ENCODE measurements at places on chromosomes 3 and 15.

GRCh38 chr15:95162531-95162930, 931.2 kb downstream of the MCTP2 start:
- DNase-seq = no peak

DNA sequence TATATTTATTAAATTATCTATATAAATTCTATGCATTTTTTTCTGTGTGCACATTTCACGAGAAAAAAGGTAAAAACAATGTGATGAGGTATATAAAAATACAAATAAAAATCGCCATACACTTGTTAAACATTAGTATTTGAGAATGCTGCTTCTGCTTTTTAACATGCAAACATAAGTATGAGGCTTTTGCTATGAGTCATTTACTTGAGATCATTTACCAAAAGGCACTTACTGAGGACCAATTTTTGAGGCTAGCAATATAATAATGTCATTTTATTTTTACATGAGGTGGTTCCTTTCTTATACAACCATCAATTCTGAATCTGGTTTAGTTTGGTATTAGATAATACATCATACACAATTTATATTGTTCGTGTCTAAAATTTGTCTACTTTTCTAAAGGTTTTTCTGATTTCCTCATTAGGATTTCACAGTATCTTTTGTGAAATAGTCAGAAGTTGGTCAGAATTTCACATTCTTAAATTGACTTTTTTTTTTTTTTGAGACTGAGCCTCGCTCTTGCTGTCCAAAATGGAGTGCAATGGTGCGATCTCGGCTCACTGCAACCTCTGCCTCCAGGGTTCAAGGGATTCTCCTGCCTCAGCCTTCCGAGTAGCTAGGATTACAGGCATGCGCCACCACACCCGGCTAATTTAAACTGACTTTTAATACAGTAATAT, 25.6 kb downstream of the DCUN1D1 start:
- no peak for DNase-seq

DNA sequence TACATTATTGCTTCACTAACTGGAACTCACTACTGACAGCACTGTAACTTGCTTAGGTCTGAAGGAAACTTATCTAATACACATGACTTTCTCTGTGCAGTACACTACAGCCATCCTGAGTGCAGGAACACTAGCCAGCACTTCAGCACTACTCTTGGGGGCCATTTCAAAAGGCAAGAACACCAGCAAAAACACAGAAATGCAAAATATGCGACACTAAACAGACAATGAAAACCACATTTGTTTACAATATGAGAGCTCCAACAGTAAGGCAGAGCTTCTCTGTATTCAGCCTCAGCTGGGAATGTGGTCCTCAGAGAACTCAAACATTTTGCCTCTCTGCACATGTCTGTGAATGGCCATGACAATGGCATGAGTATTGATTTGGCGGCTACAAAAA, 109.6 kb downstream of the ARRDC4 start:
- DNase-seq = no peak

GRCh38 chr3:53026382-53027162, 19.3 kb downstream of the SFMBT1 start:
- DNase-seq = peak; percentile 71

DNA sequence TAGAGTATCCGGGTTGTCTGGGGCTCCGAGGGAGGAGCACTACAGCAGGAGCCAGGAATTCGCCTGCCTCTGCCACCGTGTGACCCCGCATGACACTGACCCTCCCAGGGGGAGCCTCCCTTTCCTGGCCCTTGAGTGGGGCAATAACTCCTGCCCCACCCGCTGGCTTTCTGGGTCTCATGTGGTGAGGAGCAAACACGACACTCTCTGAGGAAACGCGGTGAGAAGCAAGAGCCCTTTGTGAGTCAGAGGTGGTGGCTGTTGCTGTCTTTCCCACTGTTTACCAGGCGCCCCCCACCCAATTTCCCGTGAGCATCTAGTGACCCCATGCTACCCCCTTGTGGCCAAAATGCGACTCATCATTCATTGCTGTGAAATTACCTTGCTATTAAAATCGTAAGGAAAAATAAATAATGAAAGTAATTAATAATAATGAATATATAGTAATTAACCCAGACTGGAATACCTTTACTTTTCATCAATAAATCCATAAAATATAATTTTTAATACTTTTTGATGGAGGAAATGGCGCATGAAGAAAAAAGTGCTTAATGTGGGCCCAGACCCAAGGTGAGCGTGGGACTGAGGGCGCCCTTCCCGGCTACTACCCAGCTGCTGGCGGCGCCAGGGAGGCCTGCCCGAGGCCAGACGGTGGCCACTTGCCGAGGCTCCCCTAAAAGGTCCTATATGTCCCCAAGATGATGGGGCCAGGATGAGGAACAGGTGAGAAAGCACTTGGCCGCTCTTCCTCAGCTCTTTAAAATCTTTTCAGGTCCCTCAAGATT, 29.3 kb downstream of the CCNL1 start:
- DNase-seq = peak; percentile 79

- DNase-seq = peak; percentile 74
Observed at GRCh38 chr15:92082006-92082843, 228.7 kb downstream of the SLCO3A1 start.

DNA sequence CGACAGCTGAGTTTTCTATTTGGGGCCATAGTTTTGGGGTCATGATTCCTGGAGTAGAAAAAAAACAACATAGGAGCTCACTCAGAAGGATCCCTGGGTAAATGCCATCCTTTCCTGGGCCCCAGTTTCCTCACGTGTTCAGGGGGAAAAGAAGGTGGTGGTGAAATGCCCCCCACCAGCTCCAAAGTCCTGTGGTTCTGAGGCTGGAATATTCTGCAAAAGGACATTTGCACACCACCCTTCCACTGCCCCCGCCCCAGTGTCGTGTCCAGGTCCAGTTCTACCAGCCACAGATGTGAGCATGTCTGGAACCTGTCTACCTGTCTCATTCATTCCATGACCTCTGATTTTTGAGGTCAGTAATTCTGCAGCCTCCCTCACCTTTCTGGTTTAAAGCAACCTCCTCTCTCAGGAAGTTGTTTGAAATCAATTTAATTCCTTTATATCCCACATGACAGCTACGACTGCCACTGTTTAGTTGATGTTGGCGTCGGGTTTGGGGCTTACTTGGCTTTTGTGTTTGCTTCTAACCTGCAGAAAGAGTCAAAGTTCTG, 82.1 kb downstream of the SMAD3 start:
- DNase-seq = no peak

- DNase-seq = no peak
Observed at GRCh38 chr15:89067751-89068150, 20.5 kb upstream of the ABHD2 start.

GRCh38 chr15:91265416-91265940, 165.4 kb downstream of the SV2B start:
- DNase-seq = no peak

DNA sequence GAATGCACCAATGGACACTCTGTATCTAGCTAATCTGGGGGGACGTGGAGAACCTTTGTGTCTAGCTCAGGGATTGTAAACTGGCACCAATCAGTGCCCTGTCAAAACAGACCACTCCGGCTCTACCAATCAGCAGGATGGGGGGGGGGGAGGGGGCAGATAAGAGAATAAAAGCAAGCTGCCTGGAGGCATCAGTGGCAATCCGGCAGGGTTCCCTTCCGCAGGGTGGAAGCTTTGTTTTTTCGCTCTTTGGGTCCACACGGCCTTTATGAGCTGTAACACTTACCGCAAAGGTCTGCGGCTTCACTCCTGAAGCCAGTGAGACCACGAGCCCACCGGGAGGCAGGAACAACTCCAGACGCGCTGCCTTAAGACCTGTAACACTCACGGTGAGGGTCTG, 827.1 kb downstream of the PLOD2 start:
- DNase-seq = peak; percentile 46

- no peak for DNase-seq
Observed at GRCh38 chr3:111465081-111465670, 76.8 kb upstream of the CD96 start.

- DNase-seq = no peak
Observed at GRCh38 chr3:184334470-184335158, 2.8 kb upstream of the FAM131A start.

DNA sequence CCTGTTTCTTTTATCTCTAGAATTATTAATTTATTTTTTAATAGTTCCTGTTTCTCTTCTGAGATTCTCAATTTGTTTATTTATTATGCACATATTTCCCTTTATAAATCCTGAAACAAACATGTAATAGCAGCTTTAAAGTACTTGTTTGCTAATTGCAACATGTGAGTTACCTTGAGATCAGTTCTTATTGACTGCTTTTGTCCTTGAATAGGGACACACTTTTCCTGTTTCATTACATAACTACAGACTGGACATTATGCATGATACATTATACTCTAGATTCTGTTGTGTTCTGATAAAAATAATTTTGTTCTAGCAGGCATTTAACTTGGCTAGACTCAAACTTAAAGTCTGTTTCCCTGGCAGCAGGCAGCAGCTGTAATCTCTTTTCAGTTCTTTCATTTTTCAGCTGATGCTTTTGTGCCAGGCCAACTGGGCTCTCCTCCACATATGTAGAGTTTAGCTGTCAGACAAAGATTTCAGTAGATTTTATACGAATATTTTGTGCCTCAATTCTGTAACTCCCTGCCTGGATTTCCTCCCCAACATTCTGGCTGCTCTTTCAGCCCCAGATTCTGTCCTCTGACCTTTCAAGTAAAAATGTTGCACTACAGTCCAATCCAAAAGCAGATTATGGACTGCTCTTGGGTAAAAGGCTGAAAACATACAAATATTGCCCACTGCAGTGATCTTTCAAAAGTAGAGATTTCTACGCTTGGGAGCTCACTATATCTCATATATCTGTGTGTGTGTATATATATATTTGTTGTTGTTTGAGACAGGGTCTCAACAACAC, 41.9 kb downstream of the PCOLCE2 start:
- no peak for DNase-seq

DNA sequence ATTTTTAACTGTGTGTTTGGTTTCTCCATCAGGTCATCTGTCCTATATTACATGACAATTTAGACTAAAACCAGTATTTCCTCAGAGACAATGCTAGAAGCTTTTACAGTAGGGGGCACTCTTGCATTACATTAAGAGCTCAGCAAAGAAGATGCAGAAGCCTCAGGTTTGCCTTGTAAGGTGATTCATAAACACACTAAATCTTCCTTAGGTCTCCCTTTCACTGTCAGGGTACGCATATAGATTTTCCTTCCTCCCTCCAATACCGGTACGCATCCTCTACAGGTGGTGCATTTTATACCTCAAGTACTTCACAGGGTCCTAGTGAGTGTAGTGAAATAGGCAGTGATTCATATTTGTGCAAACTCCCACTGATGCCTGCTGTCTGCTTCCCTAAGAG, 46.5 kb downstream of the CD86 start:
- DNase-seq = no peak

DNA sequence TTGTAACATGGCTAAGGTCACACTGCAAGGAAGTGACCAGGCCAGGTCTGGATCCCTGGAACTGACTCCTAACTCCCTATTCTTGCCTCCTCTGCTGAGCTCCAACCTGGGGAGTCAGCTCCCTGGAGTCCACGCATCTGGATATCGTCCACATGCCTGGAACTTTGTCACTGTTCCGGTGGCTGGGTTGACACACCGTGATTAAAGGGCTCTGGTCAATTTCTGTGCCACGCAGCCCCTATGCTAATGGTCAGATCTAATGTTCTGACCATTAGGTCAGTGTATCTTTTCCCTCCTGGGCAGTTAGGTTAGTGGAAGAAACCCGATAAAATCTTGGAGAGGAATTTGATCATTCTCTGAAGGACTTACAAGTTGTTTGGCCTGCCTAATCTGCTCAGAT, 1.6 kb upstream of the TPM1 start:
- DNase-seq = no peak

- DNase-seq = no peak
Observed at GRCh38 chr3:137300703-137301102, 342.9 kb downstream of the IL20RB start.

- no peak for DNase-seq
Observed at GRCh38 chr15:86765281-86765680, 685.6 kb downstream of the AGBL1 start.

GRCh38 chr3:128226186-128226725, 73.0 kb downstream of the EEFSEC start:
- DNase-seq = no peak

- DNase-seq = no peak
Observed at GRCh38 chr15:99578809-99579208, 13.0 kb downstream of the MEF2A start.

DNA sequence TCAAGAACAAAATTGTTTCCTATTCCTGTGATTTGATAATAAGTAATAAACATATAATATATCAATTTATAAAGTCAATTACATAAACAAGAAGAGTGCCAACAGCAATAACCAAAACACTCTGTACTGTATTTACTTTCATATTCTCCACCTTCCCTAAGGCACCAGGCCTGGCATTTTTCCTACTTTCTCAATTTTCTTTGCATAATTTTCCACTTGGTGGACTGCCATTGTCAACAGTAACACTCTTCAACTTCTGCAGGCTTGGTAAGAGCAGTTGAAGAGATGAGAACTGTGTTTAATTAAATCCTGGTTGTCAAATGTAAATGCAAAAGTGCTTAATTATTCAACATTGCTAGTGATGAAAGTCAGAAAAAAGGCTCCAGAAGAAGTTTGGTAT, 229.8 kb upstream of the PLSCR5 start:
- no peak for DNase-seq

All from H9 (cell line).